ENCODE measurements at places on chromosomes 1 and 21.
A peak's percentile ranks its signal among the peaks of the same experiment; 100 is the strongest.

DNA sequence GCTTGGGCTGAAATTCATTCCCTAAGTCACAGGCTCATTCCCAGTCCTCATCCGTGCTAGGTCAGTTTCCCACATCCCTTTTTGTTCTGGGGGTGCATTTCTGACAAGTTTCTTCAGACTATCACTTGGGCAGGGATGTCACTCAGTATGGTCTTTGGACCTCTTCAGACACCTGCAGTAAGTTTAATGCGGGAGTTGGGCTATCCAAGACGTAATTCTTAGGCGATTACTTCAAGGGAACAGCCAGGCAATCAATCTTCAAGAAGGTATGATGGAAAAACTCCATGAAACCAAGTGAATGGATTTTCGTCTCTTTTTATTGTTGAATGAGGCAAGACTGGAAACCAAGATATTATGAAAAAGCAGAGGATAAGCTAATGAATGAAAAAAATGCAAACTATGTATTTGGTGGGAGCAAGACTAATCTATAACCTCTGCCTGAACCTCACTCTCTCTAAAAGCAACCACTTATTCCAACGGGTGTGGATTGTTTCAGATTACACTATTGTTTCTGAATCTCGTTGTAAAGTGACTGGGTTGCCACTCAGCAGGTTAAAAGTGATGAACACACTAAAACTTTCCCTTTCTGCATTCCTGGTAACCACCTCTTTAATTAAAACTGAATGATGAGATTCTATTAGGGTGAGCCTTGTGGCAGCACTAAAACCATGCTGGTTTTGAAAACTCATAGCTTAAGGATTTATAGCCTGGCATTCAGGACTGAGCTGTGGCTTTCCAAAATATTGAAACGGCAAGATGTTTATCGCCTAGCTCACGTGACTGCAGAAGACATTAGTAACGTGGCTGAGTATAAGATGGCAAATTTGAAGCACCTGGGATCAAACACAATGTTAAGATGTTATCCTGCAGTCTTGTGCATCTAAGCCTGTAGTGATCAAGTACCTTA lies 1.1 kb downstream of the RASAL2 start:
- DNase-seq = no peak

GRCh38 chr1:101854271-101854670 lies 142.5 kb downstream of the OLFM3 start:
- DNase-seq = no peak

- no peak for DNase-seq
Measured at GRCh38 chr1:246497331-246497915, 9.7 kb downstream of the SMYD3 start.

DNA sequence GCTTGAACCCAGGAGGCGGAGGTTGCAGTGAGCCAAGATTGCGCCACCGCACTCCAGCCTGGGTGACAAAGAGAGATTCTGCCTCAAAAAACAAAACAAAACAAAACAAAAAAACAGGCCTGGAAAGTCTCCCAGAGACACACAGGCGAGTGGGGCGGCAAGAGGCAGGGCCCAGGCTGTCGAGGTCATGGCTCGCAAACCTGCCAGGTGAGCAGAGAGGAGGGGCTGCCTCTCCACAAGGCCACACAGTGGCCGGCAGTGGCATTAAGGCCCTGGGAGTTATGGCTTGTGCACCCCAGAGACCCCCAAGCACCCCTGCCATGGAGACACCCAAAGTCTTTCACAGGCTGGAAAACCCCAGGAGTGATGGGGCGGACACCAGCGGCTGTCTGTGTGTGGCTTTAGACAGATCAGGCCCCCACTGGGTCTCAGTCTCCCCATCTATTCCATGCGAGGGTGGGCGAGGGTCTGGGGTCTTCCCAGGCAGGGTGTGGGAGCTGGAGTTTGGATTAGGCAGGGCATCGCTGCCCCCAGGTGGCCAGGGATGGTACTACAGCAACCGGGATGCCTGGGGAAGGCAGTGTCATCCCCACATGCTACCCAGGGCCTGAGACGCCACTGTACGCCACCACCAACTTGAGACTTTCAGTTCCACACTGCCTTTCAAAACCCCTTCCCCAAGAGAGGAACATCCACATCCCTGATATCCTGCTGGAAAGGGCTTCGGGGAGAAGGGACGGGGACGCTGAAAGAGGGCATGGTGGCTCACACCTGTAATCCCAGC lies 7.3 kb upstream of the CTRC start:
- DNase-seq = peak; percentile 78

GRCh38 chr1:224300346-224300745 lies 29.6 kb downstream of the NVL start:
- no peak for DNase-seq

DNA sequence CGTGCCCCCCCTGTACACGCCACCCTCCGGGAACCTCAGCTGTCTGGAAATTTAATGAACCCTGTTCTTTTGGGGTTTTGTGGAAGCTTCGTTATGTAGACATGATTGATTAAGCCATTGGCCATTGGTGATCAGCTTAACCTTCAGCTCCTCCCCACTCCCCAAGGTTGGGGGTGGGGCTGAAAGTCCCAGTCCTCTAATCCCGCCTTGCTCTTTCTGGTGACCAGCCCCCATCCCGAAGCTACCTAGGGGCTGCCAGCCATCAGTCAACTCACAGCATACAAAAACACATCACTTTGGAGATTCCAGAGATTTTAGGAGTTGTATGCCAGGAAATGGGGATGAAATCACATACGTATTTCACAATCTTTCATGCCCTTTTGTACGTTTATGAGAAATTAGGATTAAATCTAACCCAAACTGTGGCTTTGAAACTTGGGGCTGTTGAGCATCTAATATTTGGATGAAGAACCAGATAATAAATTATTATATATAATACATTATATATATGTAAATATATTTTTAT lies 52.3 kb downstream of the BACE2 start:
- DNase-seq = no peak

- DNase-seq = no peak
Measured at GRCh38 chr1:233998891-233999290, 94.4 kb downstream of the SLC35F3 start.

DNA sequence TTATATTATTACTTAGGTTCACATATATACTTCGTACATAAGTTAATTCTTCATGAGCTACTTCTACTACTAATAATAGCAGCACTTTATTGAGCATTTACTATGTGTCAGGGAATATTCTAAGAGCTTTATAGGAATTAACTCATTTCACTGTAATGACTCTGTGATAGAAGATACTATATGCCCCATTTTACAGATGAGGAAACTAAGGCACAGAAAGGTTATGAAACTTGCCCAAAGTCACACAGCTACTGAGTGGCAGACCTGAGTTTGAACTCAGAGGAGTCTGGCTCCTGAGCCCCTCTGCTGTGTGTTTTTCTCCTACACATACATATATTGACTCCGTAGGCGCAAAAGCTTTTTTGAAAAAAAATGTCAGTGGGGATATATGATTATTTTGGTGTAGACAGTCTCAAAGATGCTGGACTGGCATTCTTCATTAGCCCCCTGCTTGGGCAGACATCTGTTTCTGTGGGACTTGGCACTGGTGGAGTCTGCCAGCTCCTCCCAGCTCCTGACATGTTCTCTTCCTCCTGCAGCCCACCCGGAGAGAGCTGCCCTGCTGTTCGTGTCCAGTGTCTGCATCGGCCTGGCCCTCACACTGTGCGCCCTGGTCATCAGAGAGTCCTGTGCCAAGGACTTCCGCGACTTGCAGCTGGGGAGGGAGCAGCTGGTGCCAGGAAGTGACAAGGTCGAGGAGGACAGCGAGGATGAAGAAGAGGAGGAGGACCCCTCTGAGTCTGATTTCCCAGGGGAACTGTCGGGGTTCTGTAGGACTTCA lies 70.9 kb downstream of the TCP10L start:
- no peak for DNase-seq

GRCh38 chr1:230715510-230715909 lies 1.6 kb upstream of the AGT start:
- no peak for DNase-seq

DNA sequence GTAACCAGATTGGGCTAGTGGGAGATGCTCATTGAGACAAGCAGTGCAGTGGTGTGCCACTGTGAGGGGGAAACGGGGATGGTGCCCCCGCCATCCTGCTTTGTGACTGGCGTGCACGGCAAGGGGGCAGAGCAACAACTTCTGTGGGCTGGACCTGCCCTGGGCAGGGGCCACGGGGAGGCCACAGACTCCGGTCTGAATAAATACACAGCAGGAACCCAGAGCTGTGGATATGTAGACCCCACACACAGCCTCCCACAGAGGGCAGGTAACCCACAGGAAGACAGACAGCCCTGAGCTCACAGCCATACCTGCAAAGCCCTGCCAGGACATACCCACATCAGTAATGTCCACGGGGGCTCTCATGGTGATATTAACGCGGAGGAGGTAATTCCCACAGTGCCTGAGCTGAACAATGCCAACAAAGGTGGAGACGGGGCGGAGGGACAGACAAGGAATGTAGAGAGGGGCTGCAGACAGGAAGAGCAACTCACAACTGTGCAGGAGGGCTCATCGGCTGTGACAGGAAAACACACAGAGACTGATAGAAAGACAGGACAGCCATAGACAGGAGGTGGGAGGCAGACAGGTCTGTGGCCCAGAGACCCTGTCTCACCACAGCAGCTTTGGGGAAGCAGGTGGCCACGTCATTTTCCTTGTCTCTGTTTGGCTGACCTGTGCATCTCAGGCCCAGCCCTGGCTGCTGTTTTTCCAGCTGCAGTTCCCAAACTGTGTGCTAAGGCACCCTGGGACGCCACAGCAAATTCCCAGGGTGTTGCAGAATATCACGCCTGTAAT lies 4.9 kb upstream of the WNT3A start:
- DNase-seq = no peak

GRCh38 chr21:41229509-41230248 lies 61.7 kb downstream of the BACE2 start:
- no peak for DNase-seq

DNA sequence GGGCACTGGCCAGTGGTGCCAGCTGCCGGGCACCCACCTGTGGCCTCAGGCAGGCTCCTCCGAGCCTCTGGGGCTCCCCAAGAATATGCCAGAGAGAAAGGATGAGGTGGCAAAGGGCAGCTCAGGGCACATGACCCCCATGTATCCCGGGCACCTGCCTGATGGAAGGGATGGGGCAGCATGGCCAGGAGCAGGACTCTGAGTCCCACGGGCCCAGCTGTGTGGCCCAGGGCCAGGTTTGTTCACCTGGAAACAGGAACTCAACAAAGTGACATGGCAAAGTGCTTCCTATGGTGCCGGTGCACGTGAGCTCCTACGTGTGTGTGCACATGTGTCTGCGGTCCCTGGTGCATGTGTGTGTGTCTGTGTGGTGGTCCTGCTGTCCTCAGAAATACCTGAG lies 9.5 kb upstream of the GPR153 start:
- no peak for DNase-seq

DNA sequence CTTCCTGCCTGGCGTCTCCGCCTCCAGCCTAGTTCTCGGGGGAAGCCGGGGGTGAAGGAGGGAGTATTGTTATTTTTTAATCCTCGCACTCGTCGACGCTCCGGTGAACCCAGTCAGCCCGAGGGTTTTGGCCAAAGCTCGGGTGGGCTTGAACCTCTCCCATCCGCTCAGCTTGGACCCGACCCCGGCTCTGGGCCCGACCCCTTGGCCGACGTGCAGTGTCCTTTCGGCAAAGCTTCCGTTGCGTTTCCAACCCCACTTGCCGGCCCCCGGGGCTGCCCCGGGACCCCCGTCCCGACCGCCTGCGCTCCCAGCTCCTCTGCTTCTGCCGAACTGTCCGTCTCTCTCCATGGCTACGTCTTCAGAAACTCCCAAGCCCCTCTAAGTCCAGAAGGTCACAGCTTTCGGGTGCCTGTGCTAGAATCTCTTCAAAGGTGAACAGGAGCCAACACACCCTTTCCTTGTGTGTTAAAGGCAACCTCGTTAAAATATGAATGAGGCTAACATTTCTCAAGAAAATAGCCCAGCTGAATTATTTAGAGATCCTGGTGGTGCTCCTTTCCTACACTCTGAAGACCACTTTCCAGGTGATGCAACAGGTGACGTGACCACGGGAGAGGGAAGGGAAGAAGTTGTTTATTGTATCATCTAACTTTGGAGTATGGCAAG lies 647 bp downstream of the DESI2 start:
- no peak for DNase-seq

DNA sequence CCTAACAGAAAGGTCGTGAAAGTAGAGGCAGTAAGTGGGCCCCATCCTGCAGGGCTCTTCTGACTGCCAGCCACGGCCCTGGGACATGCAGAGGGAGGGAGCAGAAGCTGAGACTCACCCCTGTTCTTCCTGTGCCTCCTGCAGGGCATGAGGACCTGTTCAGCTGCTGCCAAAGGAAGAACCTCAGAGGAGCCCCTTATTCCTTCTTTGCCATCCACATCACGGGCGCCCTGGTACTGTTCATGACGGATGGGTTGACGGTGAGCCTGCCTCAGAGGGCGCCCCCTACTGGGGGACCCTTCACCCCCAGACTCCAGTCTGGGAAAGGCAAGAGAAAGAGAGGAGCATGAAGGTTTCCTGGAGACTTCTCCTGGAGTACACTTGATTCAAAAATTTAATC lies 47.1 kb downstream of the ELK4 start:
- DNase-seq = no peak

DNA sequence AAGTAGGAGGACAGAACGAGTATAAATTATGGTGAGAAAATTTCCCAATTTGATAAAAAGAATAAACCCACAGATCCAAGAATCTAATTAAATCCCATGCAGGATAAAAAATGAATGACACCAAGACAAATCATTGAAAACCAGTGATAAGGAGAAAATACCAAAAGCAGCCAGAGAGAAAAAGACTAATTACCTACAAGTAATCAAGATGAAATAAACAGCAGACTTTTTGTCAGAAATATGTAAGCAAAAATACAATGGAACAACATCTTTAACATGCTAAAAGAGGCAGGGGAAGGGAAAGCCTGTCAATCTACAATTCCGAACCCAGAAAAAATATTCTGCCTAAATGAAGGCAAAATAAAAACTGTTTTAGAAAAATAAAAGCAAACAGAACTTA lies 20.7 kb upstream of the CCN1 start:
- no peak for DNase-seq

GRCh38 chr1:117620440-117620839 lies 14.6 kb downstream of the TENT5C start:
- DNase-seq = no peak

- DNase-seq = no peak
Measured at GRCh38 chr1:167862432-167863076, 51.4 kb downstream of the ADCY10 start.

- no peak for DNase-seq
Measured at GRCh38 chr21:32499249-32500055, 85.9 kb downstream of the TCP10L start.

DNA sequence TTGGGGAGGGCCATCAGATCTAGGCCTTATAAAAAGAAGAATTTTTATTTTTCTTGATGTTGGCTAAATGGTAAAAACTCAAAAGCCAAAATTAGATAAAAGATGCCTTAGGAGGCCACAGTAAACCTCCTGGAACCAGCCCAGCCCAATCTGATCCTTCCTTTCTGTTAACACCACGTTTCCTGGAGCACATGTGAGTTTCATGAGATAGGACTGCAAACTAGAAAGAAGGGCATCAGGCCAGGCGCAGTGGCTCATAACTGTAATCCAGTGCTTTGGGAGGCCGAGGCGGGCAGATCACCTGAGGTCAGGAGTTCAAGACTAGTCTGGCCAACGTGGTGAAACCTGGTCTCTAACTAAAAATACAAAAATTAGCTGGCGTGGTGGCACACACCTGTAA lies 6.7 kb downstream of the HSF2BP start:
- DNase-seq = no peak

GRCh38 chr1:173049322-173049633 lies 1.5 kb downstream of the TNFSF18 start:
- no peak for DNase-seq

All from stimulated activated CD4-positive, alpha-beta T cell treated with anti-CD3 and anti-CD28 coated beads, Interleukin-4, amount 100 ng/mL, for 48 hours (primary cell).